NCI-H1048 (cell line): ENCODE measurements at places on chromosomes 3 and 15.

GRCh38 chr3:101011136-101011535 is 17.9 kb upstream of the ABI3BP start:
- no peak for DNase-seq

- DNase-seq, result no peak
Measured at GRCh38 chr3:176911579-176911978, 285.7 kb downstream of the TBL1XR1 start.

- no peak for DNase-seq
Measured at GRCh38 chr3:51935886-51936755, 5.6 kb downstream of the RRP9 start.

DNA sequence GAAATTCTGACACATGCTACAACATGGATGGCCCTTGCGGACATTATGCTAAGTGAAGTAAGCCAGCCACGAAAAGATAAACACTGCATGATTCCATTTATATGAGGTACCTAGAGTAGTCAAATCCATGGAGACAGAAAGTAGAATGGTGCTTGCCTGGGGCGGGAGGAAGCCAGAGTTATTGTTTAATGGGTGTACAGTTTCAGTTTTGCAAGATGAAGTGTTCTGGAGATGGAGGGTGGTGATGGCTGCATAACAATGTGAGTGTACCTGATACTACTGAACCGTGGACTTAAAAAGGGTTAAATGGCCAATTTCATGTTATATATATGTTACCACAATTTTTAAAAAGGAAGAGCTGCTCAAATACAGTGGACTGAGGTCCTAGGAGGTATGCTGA is 66.9 kb downstream of the SEMA5B start:
- DNase-seq, result no peak

- DNase-seq, result no peak
Measured at GRCh38 chr15:89662893-89663626, 7.8 kb upstream of the KIF7 start.

- no peak for DNase-seq
Measured at GRCh38 chr3:171284308-171285075, 175.7 kb downstream of the TNIK start.

GRCh38 chr3:83321457-83321856 is 1560.0 kb upstream of the GBE1 start:
- DNase-seq, result no peak

DNA sequence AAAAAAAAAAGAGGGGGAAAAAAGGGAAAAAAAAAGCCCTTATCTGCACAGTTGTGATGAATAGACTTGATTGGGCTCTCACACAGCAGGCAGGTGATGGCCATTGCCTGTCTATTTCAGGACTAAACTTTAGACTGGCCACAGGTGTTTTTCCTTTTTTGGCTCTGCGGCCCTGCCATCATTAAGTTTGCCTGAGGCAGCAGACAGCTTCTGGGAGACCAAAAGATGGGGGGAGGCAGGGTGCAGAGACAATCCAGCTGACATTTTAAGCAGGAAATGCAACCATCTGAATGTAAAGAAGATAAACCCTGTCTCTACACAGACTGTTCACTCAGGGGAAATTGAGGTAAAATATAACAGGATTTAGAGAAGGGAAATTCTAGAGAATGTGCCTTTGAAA is 295.0 kb upstream of the KCNH8 start:
- no peak for DNase-seq

GRCh38 chr15:44718927-44719292 is 7.6 kb downstream of the B2M start:
- no peak for DNase-seq

- no peak for DNase-seq
Measured at GRCh38 chr3:129606636-129607390, at the start of gene PLXND1. Gene PLXND1, minus strand, starts transcription at chr3:129606676. Its CDS starts 37 bp downstream, at chr3:129606639.

- DNase-seq, result no peak
Measured at GRCh38 chr3:139676632-139677387, 962 bp downstream of the NMNAT3 start.

DNA sequence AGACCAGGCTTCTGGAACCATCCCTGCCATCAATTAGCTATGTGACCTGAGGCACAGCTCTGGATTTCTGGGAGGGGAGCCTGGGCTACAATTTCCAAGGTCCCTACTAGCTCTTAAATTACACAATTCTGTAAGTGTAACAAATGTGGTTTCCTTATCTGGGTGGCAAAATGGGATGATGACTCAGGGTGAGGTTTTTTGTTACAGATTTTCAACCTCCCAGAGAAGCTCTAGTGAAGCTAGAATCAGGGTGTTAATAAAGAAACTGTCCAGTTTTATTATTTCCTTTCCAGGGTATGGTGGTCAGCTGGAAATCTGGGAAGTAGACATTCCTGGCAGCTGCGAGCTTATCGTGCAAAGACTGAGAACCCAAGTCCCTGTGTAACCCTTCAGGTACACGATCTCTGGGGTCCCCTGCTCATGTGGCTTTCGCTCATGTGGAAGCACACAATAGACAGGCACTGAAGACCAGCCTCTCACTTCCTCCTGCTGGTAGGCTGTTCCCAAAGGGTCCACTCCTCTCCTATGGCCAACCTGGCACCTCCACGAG is 7.3 kb downstream of the RAB27A start:
- DNase-seq, result no peak

GRCh38 chr3:120496278-120497002 is 45.6 kb upstream of the FSTL1 start:
- no peak for DNase-seq

- no peak for DNase-seq
Measured at GRCh38 chr3:177196456-177197040, 734 bp downstream of the TBL1XR1 start.

GRCh38 chr3:75294124-75294523 is 370.0 kb upstream of the FRG2C start:
- DNase-seq, result no peak

- DNase-seq, result no peak
Measured at GRCh38 chr3:171278299-171278590, 182.0 kb downstream of the TNIK start.

- DNase-seq, result no peak
Measured at GRCh38 chr15:35126236-35126635, 41.1 kb upstream of the NANOGP8 start.

DNA sequence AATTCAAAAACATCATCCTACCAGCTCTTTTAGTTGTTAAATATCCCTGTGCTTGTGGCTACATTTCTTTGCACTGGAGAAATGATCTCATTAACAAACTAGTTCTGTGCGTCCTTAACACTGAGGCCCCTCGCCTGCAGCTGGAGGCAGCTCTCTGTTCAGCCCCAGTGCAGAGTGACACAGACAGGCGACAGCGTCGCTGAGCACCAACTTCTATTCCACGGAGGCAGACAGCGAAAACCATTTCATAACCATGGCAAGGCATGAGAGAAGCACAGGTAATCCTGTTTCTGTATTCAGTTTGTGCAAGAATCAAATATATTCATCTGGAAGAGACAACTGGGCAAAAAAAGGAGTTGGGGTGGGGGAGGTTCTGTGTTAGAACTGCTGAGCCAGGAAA is 530.7 kb downstream of the ZIC1 start:
- DNase-seq, result no peak

GRCh38 chr3:182795389-182795782 is 2.1 kb downstream of the ATP11B start:
- DNase-seq, result no peak

GRCh38 chr3:155656466-155656865 is 88.4 kb downstream of the PLCH1 start:
- no peak for DNase-seq

DNA sequence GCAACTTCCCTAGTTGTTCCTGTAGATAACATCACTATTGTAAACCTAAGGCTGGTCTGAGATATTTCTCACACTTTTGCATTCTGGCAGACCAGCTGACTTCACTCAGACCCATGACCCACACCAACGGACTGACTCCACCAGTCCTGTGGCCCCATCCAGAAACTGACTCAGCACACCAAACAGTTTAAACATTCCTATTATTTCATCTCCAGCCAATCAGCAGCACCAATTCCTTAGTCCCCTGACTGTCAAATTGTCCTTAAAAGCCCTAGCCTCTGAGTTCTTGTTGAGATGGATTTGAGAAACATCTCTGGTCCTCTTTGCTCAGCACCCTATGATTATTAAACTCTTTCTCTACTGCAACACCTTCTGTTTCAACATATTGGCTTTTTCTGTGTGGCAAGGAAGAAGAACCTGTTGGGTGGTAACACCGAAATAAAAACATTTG is 12.2 kb upstream of the IDH2 start:
- DNase-seq, result no peak

- no peak for DNase-seq
Measured at GRCh38 chr3:65318231-65318630, 630.4 kb upstream of the ADAMTS9 start.

DNA sequence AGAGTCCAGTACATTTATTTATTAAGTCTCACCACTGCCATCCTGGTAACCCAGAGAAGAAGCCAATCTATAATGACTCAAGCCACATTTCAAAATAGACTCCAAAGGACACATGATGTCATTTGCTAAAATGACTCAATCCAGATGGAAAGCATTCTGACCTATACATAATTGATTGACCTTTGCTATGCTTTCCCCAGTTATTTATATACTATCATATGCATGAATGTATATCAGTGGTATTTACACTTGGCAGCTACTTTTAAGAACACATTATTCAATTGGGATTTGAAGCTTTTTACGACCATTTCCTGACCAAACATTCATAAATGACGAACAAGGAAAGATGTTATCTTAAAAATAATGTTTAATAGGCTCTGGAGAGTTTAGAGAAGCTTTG is 297.2 kb downstream of the FHIT start:
- no peak for DNase-seq

DNA sequence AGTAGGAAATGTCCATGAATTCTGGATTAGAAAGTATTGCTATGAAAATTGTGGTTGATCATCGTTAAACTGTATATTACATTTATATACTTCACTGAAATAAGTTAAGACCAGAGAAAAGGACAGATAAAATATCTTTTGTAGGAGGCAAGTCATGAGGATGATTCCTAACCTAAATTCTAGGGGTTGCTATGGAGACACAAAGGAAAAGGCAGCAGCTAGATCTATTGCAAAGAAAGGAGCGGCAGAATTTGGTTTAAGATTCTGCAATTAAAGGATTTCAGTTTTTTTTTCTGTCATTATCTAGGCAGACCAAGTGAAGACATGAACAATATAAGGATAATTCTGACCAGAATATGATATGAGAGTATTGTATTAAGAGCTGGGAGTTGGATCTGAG is 136.1 kb downstream of the CHL1 start:
- no peak for DNase-seq

- no peak for DNase-seq
Measured at GRCh38 chr3:29568355-29568754, 287.5 kb downstream of the RBMS3 start.

- DNase-seq, result no peak
Measured at GRCh38 chr3:14289590-14290461, 111.2 kb downstream of the LSM3 start.

DNA sequence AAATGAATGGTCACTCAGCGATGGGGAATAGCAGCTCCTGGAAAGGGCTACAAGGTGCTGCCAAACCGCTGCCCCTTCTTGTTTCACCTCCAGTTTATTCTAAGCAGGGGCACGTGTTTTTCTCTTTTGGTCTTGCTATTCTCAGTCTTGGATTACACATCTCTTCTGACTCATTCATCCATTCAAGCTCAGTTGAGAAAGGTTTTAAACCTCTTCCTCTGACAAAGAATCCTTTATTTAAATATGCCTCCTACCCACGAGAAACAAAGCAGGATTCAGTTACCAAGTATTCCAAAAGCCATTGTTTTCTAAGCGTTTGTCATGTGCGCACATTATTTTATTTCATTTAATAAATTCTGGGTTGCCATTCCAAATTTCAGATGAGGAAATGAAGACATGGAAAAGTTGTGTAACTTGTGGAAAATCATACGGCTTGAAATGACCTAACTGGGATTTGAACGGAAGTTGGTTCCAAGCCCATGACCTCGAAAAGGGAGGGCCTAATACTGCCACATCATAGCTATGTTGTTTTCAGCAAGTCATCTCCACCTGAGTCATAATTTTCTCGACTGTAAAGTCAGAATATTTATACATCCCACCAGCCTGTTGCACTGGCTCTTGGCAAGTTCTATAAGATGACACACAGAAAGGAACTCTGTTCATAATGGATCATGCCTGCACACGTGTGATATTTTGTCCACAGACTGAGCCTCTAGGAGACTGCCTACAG is 292.0 kb upstream of the SLCO3A1 start:
- no peak for DNase-seq

DNA sequence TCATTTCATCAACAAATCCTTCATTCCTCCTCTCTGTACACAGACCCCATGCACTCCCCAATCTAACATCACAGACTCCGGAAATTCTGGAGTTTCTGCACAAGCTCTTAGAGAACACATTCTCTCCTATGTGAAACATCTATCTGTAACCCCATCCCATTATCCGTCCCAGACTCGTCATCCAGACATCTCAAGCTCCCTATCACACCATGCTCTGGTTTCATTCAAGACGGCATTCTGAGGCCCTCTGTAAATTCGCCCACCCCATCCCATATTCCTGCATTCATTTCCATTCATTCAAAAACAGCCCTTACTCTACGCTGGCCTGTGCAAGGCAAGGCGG is 575 bp downstream of the LEO1 start:
- no peak for DNase-seq

GRCh38 chr3:115890579-115890978 is 267.3 kb downstream of the GAP43 start:
- no peak for DNase-seq

GRCh38 chr3:145649368-145649887 is 511.6 kb downstream of the PLOD2 start:
- DNase-seq, result no peak

DNA sequence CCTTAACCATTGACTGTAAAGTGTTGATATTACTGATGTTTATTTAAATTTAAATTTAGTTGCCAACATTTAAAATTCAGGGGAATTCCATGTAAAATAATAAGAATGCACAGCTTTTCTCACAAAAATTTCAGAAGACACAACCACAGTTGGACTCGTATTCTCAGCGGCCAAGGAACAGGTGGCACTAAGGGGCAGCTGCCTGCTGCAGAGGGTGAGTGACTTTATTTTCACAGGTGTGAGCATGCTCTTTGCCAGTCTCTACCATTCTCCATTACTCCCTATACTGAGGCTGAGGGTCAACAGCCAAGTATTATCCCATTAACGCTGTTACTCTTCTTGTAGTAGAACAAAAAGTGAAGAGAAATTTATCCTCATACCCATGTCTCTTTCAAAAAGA is 92.1 kb upstream of the GADL1 start:
- no peak for DNase-seq

DNA sequence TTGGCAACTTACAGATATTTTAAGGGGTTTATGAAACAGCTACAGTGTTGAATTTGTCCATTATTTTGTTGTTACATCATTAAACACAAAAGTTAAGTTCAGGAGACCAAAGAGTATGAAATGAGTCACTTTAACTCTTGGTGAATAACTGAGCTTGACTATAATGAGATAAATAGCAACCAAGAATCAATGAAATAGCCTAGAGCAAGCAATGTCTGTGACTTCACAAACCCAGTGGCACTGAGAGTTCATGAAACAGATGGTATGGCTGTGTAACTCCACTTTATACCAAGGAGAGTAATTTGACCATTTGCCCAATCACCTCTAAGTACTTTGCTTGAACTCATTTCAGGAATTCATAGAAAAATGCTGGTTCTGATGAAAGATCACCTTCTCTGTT is 169.6 kb upstream of the GADL1 start:
- DNase-seq, result no peak

- no peak for DNase-seq
Measured at GRCh38 chr3:111639316-111639715, 44.2 kb upstream of the ZBED2 start.

- no peak for DNase-seq
Measured at GRCh38 chr3:12577379-12577778, 20.5 kb downstream of the MKRN2 start.

GRCh38 chr3:38509732-38510131 is 13.6 kb downstream of the EXOG start:
- DNase-seq, result no peak
